ENCODE measurements at places on chromosomes 2 and 18.

DNA sequence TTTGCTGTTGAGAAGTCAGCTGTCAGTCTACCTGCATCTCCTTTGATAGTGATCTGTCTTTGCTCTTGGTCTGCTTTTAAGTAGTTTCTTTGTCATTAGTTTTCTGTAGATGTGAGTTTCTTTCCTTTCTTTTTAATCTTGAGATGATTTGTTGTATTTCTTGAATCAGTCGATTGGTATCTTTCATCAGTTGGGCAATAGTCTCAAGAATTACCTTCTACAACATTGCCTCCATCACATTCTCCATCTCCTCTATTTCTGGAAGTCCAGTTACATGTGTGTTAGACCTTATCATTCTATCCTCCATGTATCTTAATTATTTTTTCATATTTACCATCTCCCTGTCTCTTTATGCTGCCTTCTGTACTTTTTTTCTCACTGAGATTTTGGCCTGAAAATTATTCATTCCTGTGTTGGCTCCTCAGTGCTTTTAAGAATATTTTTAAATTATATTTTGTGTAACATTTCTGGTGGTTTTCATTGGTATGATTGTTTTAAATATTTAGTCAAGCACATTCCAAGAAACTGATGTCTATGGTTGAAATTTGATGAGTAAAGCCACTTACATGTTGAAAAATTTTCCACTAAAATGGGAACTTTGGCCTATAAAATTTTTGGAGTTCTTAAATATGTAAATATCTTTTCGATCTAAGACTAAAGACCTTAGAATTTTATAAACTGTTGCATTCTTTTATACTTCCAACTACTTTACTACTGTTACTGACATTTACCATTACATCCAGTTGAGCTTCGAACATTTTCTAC lies 239.5 kb upstream of the MGAT5 start:
- DNase-seq = no peak

DNA sequence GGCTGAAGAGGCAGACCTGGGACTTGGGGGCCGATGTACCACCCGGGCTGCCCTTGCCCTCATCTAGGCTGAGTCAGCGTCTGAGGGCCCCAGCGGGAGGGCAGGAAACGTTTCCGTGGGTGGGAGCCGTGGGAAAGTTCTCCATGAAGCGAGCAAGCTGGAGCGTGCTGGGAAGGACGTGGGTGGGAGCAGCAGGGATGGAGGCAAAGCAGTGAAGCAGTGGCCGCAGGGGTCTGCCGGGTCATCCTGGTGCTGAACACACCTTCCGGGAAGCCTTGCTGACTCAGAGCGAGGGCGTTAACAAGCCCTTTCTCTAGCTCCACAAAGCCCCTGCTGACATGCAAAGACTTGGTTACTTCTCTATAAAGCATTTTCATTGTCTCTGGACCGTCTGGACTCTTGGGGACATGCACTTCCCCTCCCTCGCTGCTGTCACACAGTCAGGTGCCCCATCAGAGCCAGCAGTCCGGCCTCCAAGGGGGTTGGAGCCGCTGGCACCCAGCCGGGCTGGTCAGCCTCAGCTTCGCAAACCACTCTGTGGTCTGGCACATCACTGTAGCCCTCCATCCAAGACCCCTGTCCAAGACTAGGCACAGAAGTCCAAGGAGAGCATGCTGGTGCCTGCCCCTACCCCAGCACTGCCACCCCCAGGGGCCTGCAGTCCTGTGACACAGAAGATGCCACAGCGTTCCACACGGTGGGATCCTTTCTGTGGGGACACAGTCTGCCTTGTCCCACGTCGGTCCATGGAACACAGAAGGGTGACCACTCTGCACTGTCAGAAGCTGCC lies 115.1 kb upstream of the GPC1 start:
- DNase-seq = no peak

- no peak for DNase-seq
Measured at GRCh38 chr2:116141891-116142474, 1672.5 kb upstream of the DDX18 start.

- no peak for DNase-seq
Measured at GRCh38 chr2:33236482-33237385, 239.7 kb upstream of the RASGRP3 start.

- no peak for DNase-seq
Measured at GRCh38 chr2:117963446-117963845, 50.4 kb downstream of the CCDC93 start.

GRCh38 chr18:79918615-79919011 lies 32.8 kb downstream of the SLC66A2 start:
- DNase-seq = no peak

DNA sequence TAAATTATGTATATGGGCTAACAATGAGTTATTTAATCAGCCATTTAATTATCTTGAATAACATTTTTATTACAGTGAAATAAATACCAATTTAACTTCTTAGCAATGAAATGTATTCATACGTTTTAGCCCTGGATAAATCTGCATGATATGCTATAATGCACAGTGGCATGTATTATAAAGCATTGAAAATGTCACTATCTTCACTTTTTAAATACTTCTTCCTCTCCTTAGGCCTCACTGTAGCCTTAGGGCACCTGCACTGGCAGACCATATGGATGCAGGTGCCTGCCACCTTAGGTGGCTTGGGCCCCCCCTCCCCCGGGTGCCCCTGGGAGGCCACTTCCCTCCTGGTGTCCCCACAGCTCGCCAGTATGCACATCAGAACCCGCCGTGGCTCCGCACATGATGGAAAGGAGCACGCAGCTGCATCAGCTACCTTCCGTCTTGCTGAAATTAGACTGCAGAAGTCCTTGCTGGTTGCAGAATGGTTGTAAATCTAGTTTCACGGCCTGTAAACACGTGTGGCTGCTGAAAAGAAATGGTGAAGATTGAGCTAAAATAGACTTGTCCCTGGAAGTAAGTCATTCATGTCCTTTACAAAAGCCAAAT lies 56.7 kb downstream of the ADI1 start:
- DNase-seq = no peak

DNA sequence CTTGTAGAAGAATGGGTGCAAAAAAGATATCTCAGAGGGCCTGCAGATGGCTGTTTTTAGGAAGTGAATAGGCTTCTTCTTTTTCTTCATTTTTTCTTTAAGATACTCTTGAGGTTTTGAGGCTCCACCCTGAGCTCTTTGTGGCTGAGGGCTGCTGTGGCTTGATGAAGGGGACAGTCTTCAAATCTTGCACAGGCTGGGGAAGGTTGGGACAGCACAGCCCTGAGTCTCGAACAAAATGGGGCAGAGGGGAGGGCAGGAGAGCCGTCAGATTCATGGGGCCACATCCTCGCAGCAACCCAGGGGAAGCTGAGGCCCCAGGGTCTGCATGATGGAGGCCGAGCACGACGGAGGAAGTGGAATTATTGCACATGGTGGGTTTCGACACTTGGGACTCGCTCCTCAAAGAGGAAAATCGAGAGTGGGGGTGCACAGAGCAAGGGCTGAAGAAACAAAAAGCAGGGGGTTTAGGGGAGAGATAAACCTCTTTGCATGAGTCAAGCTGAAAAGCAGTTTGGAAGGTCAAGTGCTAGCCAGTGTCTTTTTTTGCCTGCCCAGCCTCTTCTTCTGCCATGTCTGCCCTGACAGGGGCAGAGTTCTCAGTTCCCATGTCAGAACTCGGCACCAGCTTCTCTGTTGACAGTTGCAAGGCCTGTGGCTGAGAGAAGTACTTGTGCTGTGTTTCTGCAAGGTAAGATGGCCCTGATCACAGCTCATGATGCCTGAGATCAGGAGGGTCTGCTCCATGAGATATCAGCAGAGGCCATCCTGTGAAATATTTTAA lies 19.5 kb downstream of the INPP4A start:
- no peak for DNase-seq

DNA sequence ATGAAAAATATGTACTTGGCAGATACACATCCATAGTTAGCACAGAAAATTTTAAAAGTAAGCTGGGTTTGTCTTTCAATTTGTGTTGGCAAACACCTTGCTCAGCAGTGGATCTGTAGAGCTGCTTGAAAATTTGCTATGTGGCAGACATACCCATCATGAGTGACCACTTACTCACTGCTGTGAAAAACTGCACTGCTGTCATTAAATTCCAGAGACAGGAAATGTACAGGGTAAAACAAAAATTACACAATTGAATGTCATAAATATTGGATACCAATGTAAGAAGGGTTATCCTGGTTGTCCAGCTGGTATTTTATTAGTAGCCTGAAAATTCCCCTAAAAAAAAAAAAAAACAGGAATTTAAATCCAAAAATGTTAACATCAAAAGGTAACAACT lies 24.5 kb downstream of the NIF3L1 start:
- no peak for DNase-seq

GRCh38 chr2:143525402-143525860 lies 396.2 kb downstream of the ARHGAP15 start:
- DNase-seq = no peak

GRCh38 chr18:9109523-9109922 lies 7.0 kb downstream of the NDUFV2 start:
- no peak for DNase-seq

DNA sequence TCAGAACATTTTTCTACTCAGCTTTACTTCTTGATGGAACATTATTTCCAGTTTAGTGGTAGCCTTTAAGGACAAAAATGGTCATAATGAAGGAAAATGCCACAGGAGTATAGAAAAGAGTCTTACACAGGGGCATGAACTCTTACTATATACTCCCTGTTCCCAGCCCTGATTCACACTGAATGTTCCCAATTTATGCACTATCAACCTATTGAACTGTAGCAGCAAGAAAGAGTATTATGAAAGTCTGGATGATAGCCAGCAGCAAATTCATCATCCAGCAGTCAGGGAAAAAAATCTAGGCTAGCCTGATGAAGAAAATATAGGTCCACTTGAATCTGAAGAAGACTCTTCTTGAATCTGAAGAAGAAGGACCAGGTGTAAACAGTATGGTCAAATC lies 1170.3 kb upstream of the CHAC2 start:
- DNase-seq = no peak

- peak; percentile 14 for DNase-seq
Measured at GRCh38 chr2:182240862-182241371, 185.9 kb downstream of the PDE1A start.

- no peak for DNase-seq
Measured at GRCh38 chr2:240954436-240955305, 43.7 kb upstream of the SNED1 start.

DNA sequence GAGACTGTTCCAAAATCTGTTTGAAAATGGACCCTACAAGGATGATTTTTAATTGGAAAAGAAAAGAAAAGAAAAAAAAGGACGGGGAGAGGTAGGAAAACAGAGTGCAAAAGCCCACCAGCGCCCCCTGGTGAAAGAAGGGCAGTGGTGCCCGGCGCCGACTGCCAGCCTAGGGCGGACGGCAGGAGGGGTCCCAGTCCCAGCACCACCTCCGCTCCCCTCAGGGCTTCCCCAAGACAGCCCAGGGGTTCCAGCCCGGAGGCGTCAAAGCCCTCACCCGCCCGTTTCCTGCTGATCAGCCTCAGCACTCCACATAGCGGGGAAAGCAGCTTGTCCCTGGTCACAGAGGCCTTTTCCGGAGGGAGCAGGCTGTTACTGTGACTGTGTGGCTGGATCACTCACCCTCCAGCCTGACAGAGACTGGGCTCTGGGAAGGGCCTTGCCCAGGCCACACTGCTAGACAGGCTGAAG lies 213.9 kb downstream of the TFCP2L1 start:
- DNase-seq = peak; percentile 74

DNA sequence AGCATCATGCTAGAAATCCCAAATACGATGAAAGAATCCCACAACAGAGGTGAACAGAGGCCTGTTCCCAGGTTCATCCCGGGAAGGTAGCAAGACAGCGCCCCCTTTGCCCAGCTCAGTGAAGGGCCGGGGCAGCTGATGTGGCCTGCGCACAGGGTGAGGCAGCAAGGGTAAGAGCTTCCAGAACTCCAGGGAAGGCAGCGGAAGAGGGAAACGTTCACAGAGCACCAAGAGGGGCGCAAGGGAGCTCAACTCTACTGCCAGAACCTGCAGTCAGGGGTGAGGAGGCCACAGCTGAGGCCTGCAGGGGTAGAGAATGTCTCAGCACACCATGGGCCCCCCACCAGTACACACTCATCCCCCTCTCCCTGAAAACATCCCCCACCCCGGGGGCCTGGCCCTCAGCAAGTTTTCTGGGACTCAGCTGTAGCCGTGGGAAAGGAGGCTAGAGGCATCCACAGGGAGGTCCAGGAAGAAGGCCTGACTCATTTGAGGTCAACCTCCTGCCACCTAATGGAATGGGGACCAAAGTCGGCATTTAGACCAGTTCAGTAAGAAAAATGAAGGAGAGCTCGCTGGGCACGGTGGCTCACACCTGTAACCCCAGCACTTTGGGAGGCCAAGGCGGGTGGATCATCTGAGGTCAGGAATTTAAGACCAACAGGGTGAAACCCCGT lies 95.6 kb upstream of the ASAP2 start:
- no peak for DNase-seq

DNA sequence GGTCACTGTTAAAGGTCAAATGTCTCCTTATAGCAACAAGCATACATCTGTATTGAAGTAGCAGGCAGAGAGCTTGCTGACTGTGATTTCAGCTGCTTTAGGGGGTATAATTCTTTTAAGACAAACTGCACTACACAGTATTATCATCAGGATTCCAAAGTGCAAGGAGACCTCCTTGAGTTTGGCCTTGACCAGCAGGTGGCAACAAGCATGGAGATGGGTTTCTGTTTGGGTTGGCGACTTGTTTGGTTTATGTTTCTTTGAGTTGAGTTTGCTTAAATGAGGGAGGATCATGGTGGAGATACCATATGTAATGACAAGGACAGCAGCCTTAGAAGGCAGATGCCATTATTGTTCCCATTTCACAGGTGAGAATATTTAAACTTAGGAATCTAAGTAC lies 681.0 kb upstream of the ID2 start:
- DNase-seq = no peak

DNA sequence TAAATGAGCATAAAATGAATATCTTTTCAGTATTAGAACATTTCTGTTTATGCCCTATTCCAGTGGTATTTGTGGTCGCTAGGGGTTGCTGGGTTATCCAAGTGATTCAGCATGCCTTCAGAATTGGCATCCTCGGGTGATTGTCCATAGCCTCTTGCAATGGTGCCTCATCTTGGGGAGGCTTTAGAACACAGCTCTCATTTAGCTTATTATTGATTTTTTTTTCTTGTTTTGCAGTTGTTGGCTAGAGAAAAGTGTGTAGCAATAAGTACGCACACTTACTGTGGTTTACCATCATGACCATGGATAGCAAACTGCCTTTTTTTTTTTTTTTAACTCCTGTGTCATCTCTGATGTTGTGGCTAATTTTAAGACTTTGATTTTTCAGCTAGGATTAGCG lies 33.6 kb downstream of the PLEKHA3 start:
- no peak for DNase-seq

GRCh38 chr18:8854550-8854949 lies 149.2 kb downstream of the MTCL1 start:
- DNase-seq = no peak

GRCh38 chr2:69985688-69986087 lies 24.3 kb upstream of the ASPRV1 start:
- DNase-seq = no peak

- DNase-seq = no peak
Measured at GRCh38 chr2:85666435-85667316, 1.3 kb downstream of the SFTPB start.

Measured in stimulated activated CD4-positive, alpha-beta T cell treated with anti-CD3 and anti-CD28 coated beads, Interleukin-15, amount 100 ng/mL, for 24 hours (primary cell).